ENCODE measurements at places on chromosomes 4 and X. TPM values are rescaled to one million over a fixed set of nuclear protein-coding genes. Genes with fewer than 3 reads are reported as not detected.

The PAGE4 gene
- not detected for total RNA-seq

- DNase-seq, result no peak
Measured at GRCh38 chr4:113607147-113607720, 154.3 kb downstream of the CAMK2D start.

- no peak for DNase-seq
Measured at GRCh38 chr4:3657902-3658529, 108.2 kb upstream of the ADRA2C start.

The CLTRN gene
- 0.69 TPM for total RNA-seq

GRCh38 chrX:43530837-43531236 is 125.3 kb upstream of the MAOA start:
- no peak for DNase-seq
